Stimulated activated CD4-positive, alpha-beta T cell treated with anti-CD3 and anti-CD28 coated beads, Interleukin-12 subunit alpha, Interleukin-12 subunit beta, amount 100 ng/mL, for 48 hours (primary cell): ENCODE measurements at places on chromosomes 7 and 10.

GRCh38 chr7:69992938-69993337, 394.7 kb downstream of the AUTS2 start:
- no peak for DNase-seq

- no peak for DNase-seq
Observed at GRCh38 chr10:11325817-11326216, 285.6 kb downstream of the USP6NL start.

DNA sequence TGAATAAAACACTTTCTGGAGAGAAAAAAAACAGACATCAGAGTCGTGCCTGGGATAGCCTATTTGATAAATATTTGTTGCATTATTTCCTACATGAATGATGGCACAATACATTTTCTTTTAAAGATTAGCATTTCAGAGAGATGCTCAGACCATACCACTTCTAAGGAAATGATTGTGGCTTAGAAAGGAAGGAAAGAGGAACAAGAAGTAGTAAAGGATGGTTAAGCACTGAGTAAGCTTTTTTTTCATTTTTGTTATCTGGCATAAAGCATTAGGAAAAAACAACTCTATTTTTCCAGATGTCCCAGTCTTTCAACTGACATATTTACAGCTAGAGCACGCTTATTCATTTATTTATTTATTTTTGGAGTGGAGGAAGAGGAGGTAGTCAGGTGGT, 258.8 kb upstream of the TEX47 start:
- no peak for DNase-seq

GRCh38 chr7:115630049-115630448, 400.5 kb downstream of the TFEC start:
- DNase-seq: no peak

DNA sequence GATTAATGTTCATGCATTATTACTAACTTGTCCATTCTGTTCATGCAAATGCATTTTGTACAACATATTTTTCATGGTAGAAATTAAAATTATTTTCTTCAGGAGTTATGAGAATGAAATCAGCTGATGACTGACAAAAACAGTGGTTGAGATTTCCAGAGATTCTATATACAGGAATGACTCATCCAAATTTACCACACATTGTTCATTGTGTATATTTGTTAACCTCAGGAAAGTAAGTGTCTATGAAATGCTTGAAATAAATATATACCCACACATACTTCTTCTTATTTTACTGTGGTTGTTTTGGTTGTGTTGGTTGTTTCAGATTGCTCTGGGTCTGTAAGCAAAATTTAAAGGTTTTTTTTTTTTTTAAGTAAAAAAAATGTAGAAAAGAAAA, 108.1 kb upstream of the SP8 start:
- no peak for DNase-seq

DNA sequence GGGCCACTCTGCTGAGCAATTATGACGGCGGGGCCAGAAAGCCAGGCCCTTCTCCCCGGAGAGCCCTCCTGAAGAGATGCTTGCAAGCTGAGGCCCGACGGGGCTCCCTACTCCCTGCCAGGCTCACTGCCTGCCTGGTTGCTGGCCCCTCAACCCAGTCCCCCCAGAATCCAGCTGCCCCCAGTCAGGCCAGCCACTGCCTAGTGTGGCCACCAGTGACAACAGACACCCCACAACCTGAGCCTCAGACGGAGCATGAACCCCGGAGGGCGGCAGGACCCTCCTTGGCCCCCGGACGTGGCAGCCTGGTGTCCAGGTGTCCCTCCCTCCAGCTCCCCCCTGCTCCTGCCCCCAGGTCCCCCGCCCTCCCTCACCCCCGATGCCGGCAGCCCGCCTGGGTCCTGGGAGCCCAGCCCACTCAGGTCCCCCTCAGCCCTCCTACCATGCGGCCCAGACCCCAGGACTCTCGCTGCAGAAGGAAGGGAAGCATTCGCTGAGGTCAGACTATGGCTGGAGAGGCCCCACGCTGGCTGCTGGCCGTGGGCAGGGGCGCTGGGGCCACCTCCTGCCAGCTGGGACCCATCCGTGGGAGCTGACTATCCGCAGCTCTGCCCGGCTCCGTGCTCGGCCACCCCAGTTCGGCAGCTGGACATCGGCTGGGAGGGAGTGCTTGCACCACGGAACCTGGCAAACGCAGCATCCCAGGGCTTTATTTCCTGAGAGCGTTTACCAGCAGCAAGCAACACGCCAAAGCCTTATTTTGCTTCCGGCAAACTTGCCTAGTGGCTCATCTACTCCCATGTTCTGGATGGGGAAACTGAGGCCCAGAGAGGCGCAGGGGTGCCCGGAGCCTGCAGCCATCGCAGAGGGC, 89.8 kb downstream of the UNCX start:
- DNase-seq: no peak

DNA sequence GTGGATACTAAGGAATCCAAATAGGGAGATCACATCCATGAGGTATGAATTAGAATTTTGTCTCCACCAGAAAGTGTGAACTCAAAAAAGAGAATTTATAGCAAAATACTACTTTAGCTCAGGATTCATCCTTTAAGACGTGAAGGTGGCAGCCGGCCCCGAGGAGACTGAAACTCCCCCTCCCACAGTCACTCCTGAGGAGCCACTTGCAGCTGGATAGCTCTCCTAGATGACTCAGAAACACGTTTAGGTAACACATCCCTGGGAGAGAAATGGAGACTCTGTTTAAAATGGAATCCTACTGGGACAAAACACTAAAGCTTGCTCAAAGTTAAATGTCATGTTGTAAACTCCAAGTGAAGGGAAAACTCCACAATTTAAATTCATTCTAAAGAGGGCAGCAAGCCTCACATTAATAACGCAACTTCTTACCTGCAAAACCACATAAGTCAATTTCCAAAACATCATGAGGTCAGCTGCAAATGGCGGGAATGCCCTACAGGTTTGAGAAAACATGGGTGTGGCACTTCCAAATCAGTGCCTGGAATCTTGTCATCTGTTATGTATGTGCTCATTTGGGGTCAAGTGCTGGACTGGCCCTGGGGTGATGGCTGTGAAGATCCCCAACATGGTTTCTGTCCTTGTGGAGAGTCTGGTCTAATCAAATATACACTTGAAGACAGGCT, 46.2 kb downstream of the ICA1 start:
- no peak for DNase-seq

GRCh38 chr10:17077890-17078289, 51.7 kb downstream of the CUBN start:
- DNase-seq: no peak

- no peak for DNase-seq
Observed at GRCh38 chr10:129404091-129404490, 63.0 kb upstream of the MGMT start.

GRCh38 chr7:21355406-21355874, 72.4 kb upstream of the SP4 start:
- peak; percentile 44 for DNase-seq

DNA sequence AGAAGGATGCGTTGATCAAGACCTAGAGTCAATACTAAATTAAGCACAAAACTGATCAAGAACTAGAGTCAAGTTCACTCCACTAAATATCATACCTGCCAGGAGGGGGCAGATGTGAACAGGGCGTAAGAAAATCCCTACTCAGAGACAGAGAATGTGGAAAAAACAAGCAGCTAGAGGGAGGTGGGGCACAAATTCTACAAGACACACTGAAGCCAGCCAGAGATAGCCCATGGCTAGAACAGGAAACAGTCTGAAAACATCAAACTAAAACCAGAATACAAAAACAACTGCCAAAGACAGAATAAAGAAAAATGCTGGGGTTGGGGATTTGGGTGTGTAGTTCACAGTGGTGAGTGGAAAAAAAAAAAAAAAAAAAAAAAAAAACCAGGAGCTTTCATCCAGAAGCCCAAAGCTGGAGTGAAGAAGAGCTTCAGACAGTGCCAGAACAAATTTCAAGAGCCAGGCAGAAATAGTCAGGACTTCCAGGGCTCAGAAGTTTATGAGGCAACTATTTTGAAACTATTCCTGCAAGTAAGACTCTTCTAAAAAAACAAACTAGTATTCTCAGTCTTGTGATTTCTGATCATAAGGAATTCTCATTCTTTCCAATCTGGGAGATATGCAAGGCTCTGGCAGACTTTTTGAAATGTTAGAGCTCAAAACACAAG, 118.3 kb downstream of the CCDC71L start:
- DNase-seq: peak; percentile 35

GRCh38 chr7:37032258-37032601, 307.9 kb upstream of the AOAH start:
- no peak for DNase-seq

DNA sequence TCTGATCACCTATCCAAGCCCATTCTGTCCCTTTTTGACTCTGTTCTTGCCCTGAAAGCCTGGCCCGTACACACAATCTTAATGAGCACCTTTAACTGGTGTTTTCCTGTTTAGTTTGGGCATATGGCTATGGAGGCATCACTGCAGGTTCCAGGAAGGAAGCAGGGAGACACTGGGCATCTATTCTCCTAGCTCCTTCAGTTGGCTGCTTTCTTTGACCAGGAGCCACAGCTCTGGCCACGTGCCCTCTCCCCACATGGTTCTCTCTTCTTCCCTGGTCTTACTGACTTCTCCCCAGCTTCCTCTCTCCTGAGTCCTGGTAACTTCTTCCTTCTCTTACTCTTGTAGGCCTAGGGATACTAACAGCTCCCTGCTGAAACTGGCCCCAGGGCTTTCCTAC, 144.4 kb downstream of the CREB5 start:
- no peak for DNase-seq

DNA sequence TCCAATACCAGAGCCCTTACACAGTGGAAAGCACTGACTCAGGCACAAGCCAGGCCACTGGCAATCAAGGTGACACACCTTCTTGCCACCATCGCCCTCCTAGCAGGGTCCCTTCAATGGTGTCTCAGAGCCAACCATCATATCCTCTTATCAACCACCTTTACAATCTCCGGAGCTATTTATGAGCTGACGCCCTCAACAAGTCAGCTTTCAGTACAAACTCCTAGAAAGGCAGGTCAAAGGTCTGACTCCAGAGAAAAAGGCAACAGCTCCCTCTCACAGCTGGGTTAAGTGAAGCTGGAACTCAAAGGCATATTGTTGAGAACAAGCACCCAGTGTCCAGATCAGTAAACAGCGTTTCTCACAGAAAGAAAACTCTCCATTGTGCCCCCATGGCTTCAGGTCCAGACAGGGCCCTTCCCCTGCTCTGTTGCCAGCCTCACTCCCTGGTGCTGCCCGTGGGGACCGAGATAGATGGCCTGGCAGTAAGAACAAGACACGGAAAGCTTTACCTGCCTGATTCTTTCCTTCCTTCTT, 2.4 kb downstream of the ZNF3 start:
- DNase-seq: no peak

- no peak for DNase-seq
Observed at GRCh38 chr10:114938856-114939193, 830 bp downstream of the TRUB1 start.

GRCh38 chr10:52818019-52818418, 45.4 kb upstream of the MBL2 start:
- DNase-seq: no peak

- no peak for DNase-seq
Observed at GRCh38 chr7:26099236-26099635, 52.8 kb upstream of the NFE2L3 start.

GRCh38 chr10:78844960-78845607, 223.7 kb upstream of the ZMIZ1 start:
- no peak for DNase-seq

DNA sequence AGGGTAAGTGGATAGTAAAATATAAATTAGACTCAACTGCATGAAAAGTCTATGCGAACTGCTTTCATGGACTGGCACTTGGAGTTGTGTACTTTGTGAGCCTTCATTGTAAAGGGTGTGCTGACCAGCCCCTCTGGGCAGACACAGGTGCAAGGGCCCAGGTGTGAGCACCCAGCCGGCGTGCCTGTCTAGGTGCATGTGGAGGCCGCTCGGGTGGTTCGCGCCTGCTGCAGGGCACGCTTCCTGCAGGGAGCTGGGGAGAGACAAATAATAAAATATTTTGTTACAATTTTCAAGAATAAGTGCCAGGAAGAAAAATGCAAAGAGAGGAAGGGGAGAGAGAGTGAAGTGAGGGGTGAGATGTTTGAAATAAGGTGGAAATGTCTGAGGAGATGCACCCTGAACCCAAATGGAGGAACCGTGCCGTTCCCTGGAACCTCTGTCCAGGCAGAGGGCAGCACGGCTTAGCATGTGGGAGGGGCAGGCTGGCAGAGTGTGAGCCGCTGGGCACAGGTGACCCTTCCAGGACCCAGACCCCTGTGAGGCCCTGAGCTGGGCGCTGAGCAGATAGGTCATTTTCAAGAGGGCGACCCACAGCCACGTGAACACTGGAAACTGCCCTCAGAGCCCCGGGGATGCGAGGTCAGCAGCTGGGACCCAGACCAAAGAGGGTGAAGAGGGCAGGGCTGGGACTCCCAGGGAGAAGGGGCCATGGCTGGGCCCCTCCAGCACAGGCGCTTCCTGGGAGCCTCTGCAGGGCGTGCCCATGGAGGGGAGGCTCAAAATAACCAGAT, 28.7 kb downstream of the RNF32 start:
- no peak for DNase-seq

DNA sequence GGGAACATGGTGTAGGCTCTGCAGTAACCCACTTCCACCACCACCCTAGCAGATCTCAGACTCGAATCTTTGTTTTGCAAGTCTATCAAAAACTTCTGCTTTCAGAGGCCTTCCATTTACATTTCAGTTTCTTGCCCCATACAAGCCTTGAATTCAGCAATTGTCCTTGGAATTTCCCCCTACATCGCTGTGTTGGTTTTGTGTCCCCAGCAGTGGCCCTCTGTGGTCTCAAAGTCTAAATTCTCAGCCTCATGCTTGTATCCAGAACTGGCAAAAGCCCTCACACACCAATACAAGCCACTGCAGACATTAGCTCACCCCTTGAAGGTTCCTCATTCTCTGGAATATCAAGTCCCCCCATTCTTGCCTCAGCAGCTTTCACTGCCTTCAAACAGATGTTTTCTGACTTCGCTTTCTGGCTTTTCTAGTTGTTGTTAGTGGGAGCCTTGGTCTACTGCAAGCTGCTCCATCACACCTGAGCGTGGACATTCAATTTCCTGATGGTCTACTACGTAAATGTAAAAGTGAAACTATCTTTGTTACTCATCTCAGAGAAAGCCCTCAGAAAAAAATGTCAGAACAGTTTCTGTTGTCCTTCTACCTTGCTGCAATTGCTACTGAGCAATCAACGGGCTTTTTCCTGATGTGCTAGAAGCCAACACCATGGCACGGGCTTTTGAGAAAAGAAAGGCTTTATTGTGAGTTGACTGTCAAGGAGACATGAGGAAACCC, 1.8 kb upstream of the NUB1 start:
- no peak for DNase-seq

GRCh38 chr10:4127518-4128315, 342.7 kb upstream of the KLF6 start:
- DNase-seq: no peak

- no peak for DNase-seq
Observed at GRCh38 chr7:73865738-73866445, 4.9 kb downstream of the TMEM270 start.

GRCh38 chr7:131346885-131347592, 19.4 kb downstream of the MKLN1 start:
- DNase-seq: no peak

- no peak for DNase-seq
Observed at GRCh38 chr7:66950311-66950710, 29.3 kb downstream of the TMEM248 start.

- DNase-seq: peak; percentile 20
Observed at GRCh38 chr7:351256-351655, 61.3 kb downstream of the FOXL3 start.
